ENCODE measurements at places on chromosomes 2 and 18.

GRCh38 chr18:36312806-36313395 is 15.4 kb downstream of the FHOD3 start:
- DNase-seq, result no peak

GRCh38 chr18:3235846-3236245 is 11.8 kb upstream of the MYL12A start:
- no peak for DNase-seq

DNA sequence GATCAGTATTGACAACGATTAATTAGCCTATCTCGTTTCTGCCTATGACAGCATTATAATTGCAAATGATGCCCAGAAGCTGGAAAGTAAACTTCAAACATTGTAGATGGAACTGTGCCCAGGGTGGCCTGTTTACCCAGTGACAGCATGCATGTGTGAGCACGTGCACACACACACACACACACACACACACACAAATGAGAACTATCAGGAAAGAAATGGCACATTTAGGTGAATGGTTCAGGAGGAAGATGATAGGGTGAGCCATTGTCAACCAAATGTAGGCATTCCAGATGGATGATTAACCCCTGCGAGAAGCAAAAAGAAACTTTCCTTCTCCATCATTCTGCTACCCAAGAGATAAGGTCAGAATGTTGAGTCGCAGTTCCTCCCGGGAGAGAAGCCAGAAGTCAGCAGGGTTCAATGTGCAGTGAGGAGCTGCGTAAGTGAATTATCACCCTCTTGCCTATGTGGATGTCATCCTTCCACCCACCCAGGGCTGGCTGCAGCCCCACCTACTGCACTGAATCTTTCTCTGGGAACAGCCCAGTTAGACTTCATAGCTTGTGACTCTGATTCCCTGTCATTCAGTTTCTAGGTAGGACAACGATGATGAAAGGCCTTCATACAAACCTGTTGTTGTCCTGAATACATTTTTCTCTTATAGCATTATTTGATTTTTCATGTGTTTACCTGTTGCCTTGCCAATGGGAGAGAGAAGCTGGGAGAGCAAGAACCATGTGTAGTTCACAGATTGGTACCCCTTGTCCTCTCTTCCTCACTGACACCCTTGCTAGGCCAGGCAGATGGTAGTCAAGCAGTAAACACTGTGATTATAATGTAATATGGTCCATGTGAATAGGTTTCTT is 3.5 kb upstream of the APOB start:
- DNase-seq, result no peak

DNA sequence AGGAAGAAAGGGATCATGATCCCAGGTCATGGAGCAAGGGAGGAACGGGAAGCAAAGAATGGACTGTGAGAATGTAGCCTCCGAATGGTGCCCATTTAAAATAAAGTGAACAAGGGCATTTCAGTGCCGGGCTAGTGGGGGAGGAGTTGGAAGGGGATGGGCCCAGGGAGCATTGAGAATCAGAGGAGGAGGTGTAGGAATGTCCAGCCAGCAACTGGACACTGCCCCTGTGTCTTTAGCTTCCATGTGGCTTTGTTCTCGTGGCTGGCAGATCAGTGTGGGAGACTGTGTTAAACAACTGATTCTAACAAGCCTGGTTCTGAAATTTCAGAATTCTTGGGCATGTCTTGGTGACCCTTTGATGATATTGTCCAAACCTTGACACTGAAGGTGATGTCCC is 1.4 kb upstream of the RNF103 start:
- no peak for DNase-seq

GRCh38 chr2:226115832-226116200 is 683.8 kb downstream of the IRS1 start:
- no peak for DNase-seq

GRCh38 chr18:78659748-78660147 is 319.9 kb upstream of the SALL3 start:
- DNase-seq, result no peak

- DNase-seq, result no peak
Measured at GRCh38 chr2:42762823-42763804, 821 bp downstream of the OXER1 start.

GRCh38 chr2:26764078-26764887 is at the start of gene SLC35F6:
TSS of gene SLC35F6 (plus strand) at chr2:26764284. CDS start at chr2:26764350, 66 bp downstream.
- DNase-seq, result peak; percentile 27

GRCh38 chr2:204441316-204441715 is 104.0 kb upstream of the PARD3B start:
- no peak for DNase-seq

DNA sequence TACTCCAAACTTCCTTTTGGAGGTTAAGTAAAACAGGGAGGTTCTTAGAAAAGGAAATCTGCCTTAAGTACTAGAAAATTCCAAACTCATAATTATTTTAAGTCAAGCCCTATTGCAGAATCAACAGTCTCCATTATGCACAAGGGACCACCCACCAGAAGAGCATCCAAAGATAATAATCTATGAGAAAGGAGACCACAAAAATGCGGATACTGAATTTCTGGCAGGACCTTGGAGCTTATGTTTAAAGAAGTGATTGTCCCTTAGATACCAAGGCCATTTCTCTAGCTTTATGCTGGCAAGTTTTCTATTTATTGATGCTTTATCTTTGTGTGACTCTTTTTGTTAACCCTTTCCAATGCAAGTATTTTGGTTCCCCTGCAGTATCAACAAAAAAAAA is 404.0 kb upstream of the MMADHC start:
- no peak for DNase-seq

- DNase-seq, result no peak
Measured at GRCh38 chr18:78416853-78417252, 562.8 kb upstream of the SALL3 start.

DNA sequence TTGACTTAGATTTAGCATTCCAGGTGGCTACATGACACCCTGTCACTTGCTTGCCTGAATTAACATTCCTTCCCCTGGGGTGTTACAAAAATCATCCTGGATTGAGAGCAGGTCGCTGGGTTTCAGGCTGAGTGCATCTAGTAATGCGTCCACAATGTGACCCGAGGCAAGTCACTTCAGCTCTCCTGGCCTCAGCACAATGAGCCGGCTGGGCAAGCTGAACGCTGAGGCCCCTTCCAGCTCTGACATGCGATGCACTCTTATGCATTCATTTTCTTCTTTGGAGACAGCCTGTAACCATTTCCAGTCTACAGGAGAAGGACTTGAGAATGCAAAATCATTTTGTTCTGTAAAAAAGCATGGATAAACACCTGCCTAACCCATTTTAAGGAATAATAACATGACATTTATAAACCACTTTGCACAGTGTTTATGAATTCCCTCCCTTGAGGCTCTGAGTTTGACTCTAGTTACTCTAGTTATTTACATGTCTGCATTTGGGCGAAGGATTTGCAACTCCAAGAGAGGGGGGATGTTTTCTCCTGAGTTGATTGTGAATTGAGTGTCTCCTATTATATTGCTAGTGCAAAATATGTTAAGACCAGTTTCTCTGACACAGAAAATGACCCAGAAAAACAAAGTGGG is 63.0 kb upstream of the CPO start:
- DNase-seq, result no peak

- DNase-seq, result no peak
Measured at GRCh38 chr18:62438402-62438801, 84.4 kb upstream of the ZCCHC2 start.

DNA sequence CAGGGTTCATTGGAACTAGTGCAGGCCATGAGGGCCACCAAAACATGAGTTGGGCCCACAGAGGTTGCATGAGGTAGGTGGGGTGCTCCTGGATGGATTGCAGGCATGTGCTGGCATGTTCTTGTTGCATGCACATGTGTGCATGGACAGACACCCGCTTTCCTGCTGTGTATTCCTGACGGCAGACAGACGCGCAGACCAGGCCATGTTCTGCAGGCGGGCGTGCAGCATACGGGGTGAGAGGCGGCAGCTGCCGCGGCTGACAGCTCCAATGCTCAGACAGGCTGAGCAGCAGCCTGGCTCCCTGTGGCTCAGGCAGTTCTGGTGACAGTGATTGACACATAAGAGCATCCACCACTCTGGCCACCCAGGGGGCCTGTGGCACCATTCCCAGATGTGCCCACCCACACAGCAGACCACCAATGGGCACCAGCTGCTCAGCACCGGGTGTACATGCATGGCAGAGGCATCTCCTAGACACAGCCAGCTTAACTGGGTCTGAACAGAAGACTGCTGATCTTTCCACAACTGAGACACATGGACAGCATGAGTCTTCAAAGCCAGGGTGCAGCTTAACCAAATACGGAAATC is 21.2 kb downstream of the HS1BP3 start:
- no peak for DNase-seq

DNA sequence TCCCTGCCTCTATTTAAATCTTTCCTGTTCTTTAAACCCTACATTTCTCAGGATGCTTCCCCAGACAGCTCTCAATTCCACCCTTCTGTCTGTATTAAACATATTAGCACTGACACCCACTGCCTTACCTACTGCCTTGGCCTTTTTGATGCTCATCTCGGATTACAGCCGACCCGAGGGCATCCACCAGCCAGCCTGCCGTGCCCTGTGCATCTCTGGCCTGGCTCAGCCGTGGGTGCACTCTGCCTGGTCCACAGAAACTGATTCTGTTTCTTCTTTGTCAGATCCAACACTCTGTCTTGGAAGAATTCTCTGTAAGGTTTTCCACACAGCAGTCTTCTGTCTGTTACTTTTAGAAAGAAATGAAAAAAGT is 27.2 kb downstream of the TANC1 start:
- DNase-seq, result no peak

DNA sequence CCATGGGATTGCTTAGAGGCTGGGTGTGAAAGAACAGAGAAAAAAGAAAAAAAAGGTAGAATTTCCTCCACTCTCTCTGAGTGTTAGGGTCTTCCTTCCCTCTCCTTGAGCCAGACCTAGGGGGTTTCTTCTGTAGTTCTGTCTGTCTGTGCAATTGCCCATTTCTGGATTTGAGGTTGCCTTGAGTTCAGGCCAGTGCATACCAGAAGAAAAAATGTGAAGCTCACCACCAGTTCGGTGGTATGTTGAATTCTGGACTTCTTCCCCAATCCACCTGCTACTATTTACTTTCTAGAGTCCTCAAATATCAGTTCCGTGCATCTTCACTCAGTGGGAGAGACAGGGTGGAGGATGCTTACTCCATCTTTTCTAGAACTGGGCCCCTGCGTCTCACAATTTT is 15.3 kb upstream of the SELENOI start:
- no peak for DNase-seq

- no peak for DNase-seq
Measured at GRCh38 chr2:118766871-118767270, 80.6 kb downstream of the EN1 start.

DNA sequence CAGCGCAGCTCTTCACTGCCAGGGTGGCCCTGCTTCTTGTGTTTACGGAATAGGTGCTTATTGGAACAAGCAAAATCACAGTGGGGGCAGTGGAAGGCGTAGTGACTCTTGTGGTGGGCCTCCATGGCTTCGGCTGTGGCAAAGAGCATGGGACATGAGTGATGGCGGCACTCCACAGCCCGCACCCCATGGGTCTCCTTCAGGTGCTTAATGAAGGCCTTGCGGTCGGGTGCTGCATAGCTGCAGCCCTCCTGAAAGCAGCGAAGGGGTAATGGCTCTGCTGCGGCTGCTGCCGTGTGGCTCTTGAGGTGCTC is 10.7 kb downstream of the ZNF142 start:
- DNase-seq, result no peak

- DNase-seq, result no peak
Measured at GRCh38 chr2:20479835-20480234, 33.0 kb downstream of the RHOB start.

GRCh38 chr2:157837851-157838441 is 38.2 kb downstream of the ACVR1 start:
- DNase-seq, result no peak

DNA sequence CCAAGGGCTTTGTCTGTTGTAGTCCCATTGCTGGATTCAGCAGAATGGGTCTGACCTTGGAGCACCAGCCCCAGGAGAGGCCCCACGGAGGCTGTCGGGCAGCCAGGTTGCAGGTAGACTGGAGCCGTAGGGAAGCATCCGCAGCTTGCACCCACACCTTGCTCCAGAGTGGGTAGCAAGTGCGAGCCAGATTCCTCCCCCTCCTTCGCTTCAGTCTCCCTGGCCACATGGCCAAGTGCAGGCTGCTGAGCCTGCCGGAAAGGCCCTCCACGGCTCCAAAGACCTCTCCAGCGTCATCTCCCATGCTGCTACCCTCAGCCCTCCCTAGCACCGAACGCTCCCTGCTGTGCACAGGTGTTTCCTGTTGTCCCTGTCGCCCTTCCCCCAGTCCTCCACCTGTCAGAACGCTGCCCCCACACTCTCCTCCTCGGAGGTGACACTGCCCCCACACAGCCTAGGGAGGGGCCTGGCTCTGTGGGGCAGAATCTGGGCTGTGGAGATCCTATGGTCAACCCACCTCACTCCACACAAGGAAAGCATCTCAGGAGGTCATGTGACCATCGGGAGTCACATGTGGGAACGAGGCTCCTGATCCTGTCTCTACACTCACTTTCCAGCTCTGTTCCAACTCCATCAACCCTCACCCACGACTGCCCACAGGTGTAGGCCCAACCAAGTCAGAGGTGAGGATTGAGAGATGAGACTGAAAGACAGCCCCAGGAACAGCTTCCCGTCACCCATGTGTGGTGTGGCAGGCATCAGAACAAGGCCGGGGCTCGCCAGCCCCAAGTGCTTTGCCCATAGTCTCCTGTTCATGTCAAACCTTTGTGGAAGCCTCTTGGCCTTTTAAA is 8.3 kb downstream of the KCNF1 start:
- no peak for DNase-seq

- DNase-seq, result no peak
Measured at GRCh38 chr2:65281627-65282351, 54.2 kb downstream of the ACTR2 start.

DNA sequence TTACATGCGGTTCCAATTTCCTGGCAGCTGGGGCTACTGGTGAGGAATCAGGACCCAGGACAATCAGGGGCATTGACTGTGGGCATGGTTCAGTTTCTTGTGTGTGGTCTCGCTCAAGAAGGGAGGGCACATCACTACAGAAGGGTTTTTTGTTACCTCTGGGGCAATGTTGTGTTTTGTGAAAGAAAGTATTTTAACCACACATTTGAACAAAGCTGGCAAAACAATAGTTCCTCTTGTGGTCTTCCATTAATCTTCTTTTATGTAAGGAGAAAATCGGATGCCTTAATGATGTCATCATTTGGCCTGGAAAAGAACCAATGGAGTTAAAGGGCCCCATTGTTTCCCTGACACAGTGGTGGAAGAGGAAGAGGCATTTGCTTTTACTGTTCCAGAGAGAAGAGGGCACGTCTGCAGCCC is 197.4 kb downstream of the SH3BP4 start:
- no peak for DNase-seq

Measured in AG04450 (cell line).